Heart right ventricle (tissue), 16 donors: ENCODE measurements at places on chromosomes 13 and 19. TPM values are rescaled to one million over a fixed set of nuclear protein-coding genes. Genes with fewer than 3 reads are reported as not detected.

DNA sequence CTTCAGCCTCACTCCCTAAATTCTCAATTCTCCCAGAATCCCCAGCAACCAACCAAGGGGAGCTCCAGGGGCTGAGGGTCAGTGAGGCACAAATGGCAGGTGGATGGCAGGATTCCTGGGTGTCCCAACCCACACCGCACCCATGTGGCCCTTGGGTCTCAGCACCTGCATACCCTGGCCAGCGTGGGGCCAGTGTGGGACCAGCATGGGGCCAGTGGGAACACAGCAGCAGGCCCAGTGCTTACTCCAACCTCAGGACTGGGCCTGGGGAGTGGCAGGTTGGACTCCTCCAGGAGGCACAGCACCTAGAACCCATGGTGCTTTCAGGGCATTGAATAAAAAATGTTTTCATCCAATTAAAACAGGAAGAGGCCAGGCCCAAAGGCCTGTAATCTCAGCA lies 202.0 kb downstream of the TSHZ3 start:
- DNase-seq = no peak

GRCh38 chr13:50576156-50576555 lies 267.3 kb downstream of the DLEU7 start:
- no peak for DNase-seq

DNA sequence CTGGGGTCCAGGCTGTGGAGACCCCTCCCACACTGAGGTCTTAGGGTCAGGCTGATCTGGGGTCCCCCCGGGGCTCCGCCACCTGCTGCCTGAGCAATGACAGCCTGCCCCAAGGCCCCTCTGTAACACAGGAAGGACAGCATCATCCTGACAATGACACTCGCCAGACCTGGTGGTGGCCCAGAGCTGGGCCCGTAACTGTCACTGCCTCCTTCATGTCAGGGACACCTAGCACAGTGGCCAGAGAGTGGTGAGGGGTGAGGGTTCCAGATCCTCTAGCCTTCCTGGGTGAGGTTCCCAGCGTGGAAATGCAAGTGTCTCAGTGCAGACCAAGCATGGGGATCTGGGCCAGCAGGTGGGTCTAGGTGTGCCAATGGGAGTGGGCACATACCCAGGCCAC lies 27.8 kb downstream of the OPA3 start:
- peak; percentile 28 for DNase-seq

Gene EBI3
- total RNA-seq = 0.70 TPM

Gene PSG2
- total RNA-seq = not detected

DNA sequence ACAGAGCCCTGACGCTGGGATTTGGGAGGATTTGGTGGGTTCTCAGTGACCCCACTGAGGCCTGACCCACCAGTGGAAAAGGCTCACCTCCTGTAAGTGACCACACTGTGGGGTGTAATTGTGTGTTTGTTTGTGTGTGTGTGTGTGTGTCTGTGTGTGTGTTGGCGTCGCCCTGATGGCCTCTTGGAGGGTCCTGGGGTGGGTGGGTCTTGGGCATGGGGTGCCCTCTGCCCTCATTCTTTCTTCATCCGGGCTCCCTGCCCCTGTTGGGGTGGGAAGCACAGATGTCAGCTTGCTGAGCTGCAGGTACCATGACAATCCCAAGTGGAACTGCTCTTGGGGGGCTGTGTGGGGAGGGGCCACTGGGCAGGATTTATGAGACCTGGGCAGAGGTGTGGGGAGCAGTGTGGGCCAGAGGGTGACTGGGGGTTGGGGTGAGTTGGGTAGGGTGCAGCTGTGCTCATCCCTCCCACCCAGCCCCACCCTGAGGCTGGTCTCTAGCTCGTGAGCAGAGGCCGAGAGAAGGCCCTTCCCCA lies 22.8 kb downstream of the WTIP start:
- no peak for DNase-seq

- DNase-seq = no peak
These were observed 3.1 kb downstream of the SLC17A7 start for GRCh38 chr19:49438261-49438660.

DNA sequence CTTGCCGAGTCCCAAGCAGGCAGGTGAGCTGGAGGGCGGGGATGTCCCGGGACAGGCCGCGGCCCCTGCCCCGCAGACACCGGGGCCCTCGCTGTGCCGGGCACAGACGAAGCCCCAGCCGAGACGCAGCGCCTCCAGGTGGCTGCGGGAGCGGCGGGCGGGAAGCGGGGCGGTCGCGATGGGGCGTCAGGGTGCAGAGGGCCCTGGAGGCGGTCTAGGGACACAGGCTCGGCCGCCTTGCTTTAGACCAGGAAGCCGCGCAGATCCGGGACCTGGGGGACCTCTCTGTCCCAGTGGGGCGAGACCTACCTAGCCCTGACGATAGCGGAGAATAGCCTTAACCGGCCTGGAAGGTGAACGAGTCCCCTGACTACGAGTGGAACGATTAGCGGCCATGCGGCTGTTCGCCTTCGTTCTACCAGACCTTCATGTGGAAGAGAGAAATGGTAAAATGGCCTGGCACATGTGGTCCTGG lies 4.2 kb upstream of the ZNF564 start:
- DNase-seq = no peak

Gene ACP7
- total RNA-seq = not detected

- no peak for DNase-seq
These were observed 68.7 kb downstream of the RASL11A start for GRCh38 chr13:27339299-27339698.

DNA sequence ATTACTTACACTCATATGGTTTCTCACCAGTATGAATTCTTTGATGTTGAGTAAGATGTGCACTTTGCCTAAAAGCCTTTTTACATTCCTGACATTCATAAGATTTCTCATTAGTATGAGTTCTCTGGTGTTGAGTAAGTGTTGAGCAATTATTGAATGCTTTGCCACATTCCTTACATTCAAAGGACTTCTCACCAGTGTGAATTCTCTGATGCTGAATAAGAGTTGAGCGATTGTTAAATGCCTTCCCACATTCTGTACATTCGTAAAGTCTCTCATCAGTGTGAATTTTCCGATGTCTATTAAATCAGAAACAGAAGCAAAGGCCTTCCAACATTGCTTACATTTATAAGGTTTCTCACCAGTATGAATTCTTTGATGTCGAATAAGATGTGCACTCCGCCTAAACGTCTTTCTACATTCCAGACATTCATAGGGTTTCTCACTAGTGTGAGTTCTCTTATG lies 14.2 kb upstream of the ZFP30 start:
- no peak for DNase-seq

DNA sequence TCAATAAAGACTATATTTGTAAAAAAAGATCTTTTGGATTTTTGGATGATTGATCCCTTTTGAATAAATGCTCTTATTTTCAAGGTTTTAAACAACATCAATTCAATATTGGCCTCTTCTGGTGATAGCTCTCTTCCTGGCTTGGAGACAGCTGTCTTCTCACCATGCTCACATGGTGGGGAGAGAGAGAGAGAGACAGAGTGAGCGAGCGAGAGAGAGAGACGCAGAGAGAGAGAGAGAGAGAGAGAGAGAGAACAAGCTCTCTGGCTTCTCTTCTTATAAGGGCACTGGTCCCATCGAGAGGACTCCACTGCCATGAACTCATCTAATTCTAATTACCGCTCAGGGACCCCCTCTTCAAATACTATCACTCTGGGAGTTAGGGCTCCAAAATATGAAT lies 32.1 kb upstream of the FARP1 start:
- DNase-seq = no peak

Gene FOXA3
- not detected for total RNA-seq

GRCh38 chr19:3243819-3244700 lies 19.6 kb downstream of the CELF5 start:
- DNase-seq = peak; percentile 31

DNA sequence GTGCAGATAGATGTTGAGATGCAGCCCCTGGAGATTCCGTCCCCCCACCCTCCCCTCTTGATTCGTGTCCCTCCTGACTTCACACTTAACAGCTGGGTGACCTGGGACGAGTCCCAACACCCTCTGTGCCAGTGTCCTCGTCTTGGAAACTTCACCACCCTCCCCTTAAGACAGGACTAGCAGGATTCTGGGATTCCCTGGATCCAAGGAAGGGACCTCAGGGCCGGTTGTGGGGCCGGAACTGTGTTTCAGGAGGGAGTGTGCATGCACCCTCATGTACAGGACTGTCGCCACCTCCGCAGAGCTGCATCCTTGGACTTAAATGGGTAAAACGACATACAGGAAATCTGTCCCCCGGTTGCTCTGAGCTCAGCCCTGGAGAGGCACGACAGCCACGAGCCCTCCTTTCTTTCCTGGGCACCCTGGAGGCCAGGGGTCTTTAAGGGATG lies 990 bp downstream of the MYO9B start:
- DNase-seq = no peak

DNA sequence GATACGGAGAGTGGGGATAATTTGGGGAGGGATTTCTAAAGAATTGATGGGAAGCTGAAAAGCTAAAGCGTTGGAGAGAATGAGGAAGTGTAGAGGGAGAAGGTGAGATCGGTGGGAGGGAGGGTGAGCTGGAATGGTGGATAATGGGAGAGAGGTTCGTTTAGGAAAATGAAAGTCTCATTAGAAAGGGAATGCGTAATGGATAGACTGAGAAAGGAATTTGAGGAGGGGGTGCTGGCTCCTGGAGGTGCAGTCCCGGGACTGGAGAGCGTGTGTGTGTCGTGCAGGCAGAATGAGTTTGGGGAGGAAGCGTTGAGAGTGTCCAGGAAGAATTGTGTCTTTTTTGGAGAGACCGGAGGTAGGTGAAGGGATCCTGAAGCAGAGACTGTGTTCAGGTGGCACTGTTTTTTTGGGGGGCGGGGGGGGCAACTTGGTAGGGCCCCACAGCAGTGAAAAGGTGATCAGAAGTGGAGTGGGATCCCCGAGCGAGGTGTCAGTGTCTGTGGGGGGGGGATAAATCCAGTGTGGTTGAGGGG lies 1.4 kb downstream of the ACTN4 start:
- no peak for DNase-seq

DNA sequence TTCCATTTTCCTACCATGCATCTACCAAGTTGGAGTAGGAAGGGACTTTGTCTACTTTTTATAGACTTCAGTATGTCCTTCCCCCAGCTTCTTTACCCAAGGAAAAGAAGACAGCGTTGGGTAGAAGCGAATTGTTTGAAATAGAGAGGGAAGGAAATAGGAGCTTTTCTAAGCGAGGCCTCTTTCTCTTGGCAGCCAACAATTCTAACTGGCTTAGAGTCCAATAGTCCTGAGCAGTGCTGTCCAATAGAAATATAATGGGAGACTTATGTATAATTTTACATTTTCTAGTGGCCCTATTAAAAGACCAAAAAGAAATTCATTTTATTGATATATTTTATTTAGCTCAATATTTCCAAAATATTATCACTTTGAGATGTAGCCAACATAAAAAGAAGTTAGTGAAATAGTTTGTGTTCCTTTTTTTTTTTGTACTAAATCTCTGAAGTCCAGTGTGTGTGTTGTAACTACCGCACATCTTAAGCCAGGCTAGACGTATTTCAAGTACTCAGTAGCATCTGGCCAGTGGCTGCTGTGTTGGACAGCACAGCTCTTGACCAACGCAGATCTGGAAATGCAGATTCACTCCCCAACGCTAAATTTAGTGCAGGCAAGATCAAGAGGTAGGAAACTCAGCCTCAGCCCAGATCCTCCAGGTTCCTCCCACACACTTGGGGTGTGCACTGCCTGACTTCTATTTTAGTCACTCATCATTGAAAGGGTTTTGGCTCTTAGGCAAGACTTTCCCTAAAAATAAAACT lies 179.2 kb downstream of the SHISA2 start:
- no peak for DNase-seq

DNA sequence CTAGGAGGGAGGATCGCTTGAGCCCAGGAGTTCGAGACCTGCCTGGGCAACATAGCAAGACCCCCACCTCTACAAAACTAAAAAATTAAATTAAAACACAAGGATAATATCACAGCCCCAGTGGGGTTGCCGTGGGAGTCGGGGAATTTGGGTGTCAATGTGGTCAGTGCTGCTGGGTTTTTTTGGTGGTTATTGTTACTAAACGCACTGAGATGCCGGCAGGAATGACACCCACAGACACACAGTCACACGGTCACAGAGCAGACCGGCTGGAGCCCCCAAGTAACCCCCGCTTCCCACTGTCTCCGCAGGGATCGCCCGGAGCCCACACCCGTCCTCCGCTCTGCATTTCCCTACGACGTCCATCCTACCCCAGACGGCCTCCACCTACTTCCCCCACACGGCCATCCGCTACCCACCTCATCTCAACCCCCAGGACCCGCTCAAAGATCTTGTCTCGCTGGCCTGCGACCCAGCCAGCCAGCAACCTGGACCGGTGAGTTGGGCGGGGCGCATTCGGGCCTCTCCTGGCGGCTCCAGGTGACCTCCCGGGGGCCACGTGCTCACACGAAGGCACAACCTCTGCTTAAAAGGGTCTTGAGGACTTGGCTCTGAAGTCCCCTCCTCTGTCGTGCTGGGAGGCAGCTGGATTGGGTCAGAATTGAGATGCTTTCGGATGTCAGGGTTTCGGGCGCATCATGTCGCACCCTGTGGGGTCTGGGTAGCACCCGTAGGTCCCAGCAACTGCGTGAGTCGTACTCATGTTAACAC lies 28.0 kb downstream of the SMIM24 start:
- no peak for DNase-seq

DNA sequence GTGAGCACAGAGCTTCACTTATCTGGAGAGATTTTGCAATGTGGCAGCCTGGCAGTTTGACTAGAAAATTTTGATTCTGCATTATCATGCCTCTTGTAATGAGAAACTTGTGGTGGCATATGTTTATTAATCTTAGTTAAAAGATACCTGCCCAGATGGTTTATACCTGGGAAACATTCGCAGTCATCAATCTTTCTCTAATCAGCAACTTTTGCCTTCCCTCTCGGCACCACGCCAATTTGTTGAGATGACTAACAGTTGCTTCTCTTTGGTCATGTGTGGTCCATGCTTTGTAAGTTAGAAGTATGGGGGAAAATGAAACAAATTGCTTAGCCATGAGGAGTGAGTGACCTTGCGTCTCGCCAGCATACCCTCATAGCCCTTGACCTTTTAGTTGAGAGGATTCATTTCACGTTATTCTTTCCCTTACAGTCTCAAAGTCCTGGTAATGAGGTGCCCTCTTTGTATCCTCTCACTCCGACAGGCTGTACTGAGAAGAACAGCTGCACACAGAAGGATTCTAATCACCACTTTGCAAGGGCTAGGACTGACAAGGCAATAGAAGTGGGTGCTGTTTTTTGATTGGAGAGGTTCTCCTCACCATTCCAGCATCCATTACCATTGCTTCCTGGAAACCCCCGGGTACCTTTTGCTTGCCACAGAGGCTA lies 201.4 kb downstream of the OXGR1 start:
- no peak for DNase-seq

- no peak for DNase-seq
These were observed 157.0 kb downstream of the KDM4B start for GRCh38 chr19:5125797-5126497.

Gene CACNG6
- total RNA-seq = not detected

Gene FGF22
- total RNA-seq = 0.20 TPM

- no peak for DNase-seq
These were observed 4.3 kb upstream of the ZNF610 start for GRCh38 chr19:52331757-52332156.

DNA sequence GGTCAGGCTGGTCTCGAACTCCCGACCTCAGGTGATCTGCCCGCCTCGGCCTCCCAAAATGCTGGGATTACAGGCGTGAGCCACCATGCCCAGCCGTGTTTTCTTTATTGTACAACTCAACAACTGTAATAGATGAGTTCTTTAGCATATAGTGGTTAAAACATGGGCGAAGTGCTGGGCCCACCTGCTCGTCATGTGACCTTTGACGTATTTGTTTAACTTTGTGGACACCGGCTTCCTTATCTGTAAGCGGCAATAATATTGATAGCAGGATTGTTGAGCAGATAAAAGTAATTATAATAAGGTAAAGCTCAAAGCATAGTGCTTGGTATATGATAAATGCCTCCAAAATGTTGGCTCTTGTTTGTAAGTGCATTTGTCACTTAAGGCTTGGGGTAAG lies 460.3 kb downstream of the KLF12 start:
- no peak for DNase-seq

GRCh38 chr13:26548205-26548765 lies 9.2 kb upstream of the WASF3 start:
- no peak for DNase-seq
